ENCODE measurements at places on chromosomes 3 and 15.

GRCh38 chr15:31402511-31403056 is 75.9 kb downstream of the KLF13 start:
- no peaks in the 10 kb centered on the region for H3K27me3 ChIP-seq
- no peak overlapping the region for H3K4me3 ChIP-seq
- peaks cover 8% of the 10 kb centered on the region for H3K4me1 ChIP-seq
- no peak overlapping the region for H3K27ac ChIP-seq
- H3K36me3 ChIP-seq: peaks cover 3% of the 10 kb centered on the region
- DNase-seq: no peak

GRCh38 chr3:143179603-143180002 is 60.0 kb downstream of the CHST2 start:
- H3K36me3 ChIP-seq: no peaks in the 10 kb centered on the region
- no peak overlapping the region for H3K27ac ChIP-seq
- H3K4me1 ChIP-seq: no peaks in the 10 kb centered on the region

GRCh38 chr3:13419505-13420044 is 547 bp downstream of the NUP210 start:
- H3K27me3 ChIP-seq: peaks cover 3% of the 10 kb centered on the region
- peak; percentile 26 for DNase-seq
- H3K36me3 ChIP-seq: no peaks in the 10 kb centered on the region
- H3K4me1 ChIP-seq: peaks cover 25% of the 10 kb centered on the region
- peak overlapping the region; percentile 85 for H3K4me3 ChIP-seq

DNA sequence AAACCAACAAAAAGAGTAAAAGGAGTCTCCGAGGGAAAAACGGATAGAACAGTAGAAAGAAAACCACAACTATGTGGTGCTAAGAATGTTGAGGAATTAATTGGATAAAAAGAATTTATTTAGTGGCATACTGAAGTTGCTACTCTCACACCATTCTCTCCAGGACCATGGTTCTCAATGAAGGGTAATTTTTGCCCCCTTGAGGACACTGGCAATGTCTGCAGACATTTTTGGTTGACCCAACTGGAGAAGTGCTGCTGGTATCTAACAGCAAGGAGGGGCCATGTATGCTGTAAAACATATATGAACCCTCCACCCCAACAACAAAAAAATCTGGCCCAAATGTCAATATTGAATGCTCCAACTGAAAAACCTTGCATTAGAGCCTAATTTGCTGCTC is 85.9 kb upstream of the CSPG5 start:
- no peaks in the 10 kb centered on the region for H3K27me3 ChIP-seq
- H3K36me3 ChIP-seq: peaks cover 19% of the 10 kb centered on the region
- H3K4me1 ChIP-seq: no peaks in the 10 kb centered on the region
- no peak for DNase-seq

GRCh38 chr3:94066506-94067500 is 3.9 kb downstream of the NSUN3 start:
- DNase-seq: no peak
- peak overlapping the region; percentile 22 for H3K4me3 ChIP-seq
- H3K27ac ChIP-seq: no peak overlapping the region
- peaks cover 33% of the 10 kb centered on the region for H3K4me1 ChIP-seq
- H3K36me3 ChIP-seq: peaks cover 13% of the 10 kb centered on the region

Data from neural crest cell (in vitro differentiated cells).